Daoy (cell line): ENCODE measurements at places on chromosomes 6 and 20. TPM values are rescaled to one million over a fixed set of nuclear protein-coding genes. Genes with fewer than 3 reads are reported as not detected.

DNA sequence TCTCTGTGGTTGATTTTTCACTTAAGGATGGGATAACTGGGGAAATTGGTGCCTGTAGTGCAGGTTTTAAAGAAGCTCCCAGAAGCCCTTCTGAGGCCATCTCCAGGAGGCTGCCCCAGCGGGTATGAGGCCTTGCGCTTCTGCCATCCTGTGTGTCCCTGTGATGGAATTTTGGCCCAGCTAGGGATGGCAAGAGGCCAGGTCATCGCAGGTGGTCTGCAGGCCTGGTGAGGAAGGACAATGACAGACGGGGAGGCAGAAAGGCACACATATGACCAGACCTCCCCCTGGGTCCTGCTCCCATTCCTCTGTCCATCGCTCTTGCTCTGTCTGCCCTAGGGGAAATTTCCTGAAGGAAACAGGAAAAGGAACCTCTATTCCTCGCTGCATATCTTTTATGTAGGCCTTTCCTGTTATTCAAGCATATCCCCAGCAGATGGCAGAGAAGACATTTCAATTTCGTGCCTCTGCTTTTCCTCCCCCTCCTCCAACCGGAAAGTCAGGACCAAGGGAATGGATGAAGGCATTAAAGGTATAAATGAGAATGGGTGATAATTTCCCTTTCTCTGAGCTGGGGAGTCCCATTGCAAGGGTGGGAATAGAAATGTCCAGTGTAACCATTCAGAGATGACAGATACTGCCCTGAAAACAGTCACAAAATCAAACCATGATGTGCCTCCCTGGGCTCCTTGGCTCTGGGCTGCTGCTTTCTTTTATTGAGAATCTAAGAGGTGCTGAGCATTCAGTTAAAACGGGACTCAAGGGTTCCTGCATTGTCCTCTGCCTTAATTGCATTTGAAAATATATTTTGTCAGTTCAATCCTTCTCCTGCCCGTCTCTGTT lies 17.6 kb upstream of the HLA-F start:
- DNase-seq, result peak; percentile 66

DNA sequence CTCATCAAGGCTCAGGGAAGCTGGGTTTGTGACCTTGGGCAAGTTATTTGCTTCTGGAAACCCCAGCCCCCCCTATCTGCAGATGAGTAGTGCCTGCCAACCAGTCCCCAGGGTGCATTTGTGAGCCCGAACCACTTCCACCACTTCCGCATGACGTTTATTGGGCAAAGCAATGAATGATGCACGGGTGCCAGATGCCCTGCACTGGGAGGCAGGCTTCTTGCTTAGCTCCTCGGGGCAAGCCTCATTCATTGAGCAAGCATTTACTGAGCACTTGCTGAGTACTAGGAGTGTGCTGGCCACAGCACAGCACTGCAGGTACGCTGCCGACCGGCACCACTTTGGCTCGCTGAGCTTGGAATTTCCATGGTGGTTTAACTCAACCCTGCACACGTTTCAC lies 60.2 kb downstream of the GNAS-AS1 start:
- peak; percentile 65 for DNase-seq

DNA sequence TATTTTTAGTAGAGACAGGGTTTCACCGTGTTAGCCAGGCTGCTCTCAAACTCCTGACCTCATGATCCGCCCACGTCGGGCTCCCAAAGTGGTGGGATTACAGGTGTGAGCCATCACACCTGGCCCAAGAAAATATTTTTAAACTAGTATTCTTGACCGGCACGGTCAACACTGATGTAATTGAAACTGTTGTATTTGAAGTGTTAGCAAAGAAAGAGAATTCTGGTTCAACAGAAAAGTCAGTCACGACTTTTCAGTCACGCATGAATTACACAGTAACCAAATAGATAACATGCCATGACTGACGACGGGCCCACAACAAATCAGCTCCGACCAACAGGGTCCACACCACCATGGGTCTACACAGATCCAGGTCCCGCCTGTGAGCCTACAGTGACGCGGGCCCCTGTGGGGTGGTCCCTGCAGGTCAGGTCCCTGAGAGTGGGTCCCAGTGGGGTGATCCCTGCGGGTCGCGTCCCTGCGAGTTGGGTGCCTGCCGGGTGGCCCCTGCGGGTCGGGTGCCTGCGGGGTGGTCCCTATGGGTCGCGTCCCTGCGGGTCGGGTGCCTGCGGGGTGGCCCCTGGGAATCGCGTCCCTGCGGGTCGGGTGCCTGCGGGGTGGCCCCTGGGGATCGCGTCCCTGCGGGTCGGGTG lies 1.0 kb downstream of the GMEB2 start:
- DNase-seq, result peak; percentile 30

DNA sequence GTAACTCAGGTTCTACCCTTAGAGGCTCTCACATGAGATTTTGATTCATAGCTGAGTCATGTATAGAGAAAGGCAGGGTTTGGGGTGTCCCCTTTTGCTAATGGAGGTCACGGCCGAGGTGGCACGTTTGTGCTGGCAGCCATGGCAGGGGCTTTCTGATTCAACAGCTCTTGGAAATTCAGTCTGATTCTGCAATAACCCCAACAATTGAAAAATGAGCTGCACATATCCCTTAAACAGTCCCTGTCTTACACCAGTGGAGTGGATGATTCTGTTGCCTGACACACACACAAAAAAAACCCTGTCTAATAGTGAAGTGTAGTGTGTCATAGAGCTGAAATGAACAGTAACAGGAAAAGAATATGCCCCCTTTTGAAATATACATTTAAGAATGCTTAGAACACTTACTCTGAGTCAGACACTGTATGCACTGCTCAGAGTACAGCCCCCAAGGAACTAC lies 40.4 kb upstream of the ARG1 start:
- DNase-seq, result no peak

DNA sequence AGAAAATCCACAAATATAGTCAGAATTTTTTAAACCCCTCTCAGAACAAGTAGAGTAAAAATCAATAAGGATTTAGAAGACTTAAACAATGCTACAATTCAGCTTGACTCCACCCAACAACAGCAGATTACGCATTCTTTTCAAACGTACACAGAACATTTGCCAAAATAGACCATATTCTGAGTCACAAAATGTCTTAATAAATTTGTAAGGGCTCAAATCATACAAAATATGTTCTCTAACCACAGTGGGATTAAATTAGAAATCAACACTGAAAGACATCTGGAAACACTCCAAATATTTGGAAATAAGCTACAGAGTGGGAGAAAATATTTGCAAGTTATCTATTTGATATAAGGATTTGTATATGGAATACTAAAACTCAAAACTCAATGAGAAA lies 164.2 kb upstream of the AKAP12 start:
- no peak for DNase-seq

DNA sequence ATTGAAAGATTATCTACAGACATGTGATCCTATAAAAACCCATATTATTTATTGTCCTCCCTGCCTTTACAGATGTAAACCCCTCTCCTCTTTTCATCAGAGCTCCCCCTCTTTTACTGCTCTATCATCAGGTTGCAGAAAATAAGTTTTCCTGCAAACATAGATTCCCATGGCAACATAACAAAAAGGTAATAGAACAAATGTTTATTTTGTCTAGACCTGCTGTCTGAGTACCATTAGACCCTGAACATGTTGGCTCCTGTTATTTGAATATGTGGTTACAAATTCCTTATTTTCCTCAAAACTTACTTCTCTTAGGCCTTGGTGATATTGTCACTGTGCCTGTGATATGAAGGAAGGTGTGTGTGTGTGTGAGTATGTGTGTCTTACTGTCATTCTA lies 11.5 kb downstream of the MAPK14 start:
- DNase-seq, result no peak

DNA sequence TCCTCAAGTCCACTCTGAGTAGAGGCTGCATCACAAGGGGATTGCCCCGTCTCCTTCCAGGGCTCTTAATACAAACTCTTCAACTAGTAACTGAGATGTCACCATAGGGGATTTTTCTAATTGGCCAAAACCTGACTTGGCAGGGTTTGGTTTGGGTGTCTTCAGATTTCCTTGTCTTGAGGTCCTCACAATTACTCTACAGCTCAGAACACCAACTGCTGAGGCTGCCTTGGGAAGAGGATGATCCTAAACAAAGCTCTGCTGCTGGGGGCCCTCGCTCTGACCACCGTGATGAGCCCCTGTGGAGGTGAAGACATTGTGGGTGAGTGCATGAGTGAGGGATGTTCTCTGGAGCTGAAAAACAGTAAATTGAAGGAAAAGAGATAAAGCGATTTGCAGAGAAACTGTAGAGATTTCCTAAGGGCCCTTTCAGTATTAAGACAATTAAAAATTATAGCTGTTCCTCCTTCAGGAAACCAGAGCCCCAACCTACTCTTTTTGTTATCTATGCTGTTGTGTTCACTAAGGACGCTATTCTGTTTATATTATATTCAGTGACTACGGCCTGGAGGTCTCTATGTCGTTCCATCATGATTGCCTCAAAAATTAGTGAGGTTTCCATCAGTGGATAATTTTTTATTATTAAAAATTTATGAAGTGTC lies at the start of gene HLA-DQA1:
Gene HLA-DQA1 (plus strand): TSS at position 188 of the 662 bp plus-strand sequence. CDS start 53 bp downstream, at position 241.
- peak; percentile 35 for DNase-seq

GRCh38 chr6:19394687-19395086 lies 442.5 kb upstream of the ID4 start:
- DNase-seq, result no peak

DNA sequence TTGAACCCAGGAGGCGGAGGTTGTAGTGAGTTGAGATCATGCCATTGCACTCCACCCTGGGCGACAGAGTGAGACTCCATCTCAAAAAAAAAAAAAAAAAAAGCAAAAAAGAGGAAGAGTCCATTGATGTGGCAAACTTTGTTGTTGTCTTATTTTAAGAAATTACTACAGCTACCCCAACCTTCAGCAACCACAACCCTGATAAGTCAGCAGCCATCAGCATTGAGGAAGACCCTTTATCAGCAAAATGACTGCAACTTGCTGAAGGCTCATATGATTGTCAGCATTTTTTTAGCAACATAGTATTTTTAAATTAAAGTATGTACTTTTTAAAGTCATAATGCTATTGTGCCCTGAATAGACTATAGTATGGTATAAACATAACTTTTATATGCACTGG lies 48.8 kb downstream of the ZFP64 start:
- DNase-seq, result no peak

DNA sequence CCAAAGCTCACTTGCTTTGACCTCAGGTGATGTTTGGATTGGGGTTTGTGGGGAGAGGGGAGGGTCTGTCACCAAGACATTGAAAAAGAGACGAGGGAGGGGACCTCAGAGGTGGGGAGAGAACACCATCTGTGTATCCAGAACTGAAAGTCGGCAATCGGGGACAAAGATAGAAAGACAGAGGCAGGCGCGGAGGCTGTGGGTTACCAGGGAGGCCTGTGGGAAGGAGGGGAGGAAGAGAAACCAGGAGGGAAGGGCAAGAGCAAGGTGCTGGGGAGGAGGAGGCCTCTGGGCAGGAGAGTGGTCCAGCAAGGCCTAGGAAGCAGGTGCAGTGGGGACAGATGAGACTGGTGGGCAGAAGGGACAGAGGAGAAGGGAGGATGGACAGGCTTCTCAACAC lies 211.2 kb downstream of the CDC5L start:
- DNase-seq, result no peak

DNA sequence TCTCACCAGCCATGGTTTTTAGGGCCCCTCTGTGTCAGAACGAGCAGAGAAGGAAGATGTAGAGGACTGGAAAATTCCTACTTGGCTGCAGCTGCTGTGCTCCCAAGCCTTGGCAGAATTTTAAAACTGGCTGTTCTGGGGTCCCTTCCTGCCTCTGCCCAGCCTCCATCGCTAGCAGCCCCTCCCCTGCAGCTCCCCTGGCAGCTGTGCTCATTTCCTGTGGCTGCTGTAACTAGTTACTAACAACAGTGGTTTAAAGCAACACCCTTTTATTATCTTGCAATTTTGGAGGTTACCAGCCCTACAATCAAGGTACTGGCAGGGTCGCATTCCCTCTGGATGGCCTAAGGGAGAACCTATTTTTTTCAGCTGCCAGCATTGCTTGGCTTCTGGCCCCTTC lies 3.7 kb upstream of the CST11 start:
- DNase-seq, result no peak

DNA sequence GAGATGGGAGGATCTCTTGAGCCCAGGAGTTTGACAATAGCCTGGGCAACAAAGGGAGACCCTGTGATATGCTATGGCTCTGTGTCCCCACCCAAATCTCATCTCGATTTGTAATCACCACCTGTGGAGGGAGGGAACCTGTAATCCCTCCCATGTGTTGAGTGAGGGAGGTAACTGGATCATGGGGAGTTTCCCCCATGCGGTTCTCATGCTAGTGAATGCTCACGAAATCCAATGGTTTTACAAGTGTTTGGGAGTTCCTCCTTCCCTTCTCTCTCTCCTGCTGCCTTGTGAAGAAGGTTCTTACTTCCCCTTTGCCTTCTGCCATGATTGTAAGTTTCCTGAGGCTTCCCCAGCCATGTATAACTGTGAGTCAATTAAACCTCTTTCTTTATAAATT lies 3.4 kb downstream of the NUDT3 start:
- DNase-seq, result no peak

DNA sequence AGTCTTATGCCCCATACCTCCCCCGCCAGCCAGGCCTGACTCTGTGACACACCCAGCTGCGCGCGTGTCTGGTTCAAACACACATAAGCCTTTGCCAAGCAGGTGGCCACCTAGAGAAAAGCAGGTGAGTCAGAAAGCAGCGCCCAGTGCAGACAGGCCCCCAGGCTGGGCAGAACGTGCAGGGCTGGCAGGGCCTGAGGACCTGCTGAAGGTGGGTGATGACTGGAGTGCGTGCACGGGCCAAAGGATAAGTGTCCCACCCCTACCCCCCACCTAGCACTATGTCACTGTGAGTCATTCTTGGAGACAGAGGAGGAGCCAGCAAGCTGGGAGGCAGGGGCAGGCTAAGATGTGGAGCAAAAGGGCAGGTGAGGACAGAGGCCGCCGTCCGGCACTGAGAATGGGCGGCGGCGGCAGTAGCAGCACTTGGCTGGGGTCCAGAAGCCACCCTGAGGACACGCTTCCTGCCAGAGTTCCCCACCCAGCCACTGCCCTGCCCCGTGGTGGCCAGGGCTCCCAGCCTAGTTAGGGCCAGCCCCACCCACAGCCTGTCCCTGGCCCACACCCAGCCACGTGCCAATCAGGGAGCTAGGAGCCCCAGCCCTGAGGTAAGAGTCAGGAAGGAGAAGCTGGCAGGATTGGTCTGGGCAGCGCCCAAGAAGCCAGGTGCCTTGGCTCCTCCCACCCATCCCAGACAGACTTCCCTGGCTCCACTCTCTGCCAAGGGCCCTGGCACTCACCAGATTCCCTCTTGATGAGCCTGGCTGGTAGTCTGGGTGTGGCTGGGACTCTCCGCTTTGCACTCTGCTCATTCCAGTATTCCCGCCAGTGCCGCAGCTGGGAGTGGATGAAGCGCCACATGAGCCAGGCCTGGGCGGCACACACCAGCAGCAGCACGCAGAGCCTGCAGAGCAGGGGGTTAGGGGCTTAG lies 72.7 kb downstream of the TRAM2 start:
- peak; percentile 99 for DNase-seq

The GDAP1L1 gene
- total RNA-seq, result 0.29 TPM in 1 of 2 replicates, not detected in the other

The SLC17A1 gene
- total RNA-seq, result not detected in 2 replicates

The OR2J3 gene
- total RNA-seq, result not detected in 2 replicates

The CLDN20 gene
- 0.54 TPM in 1 of 2 replicates, not detected in the other for total RNA-seq

The RNF182 gene
- 4.7 and 8.7 TPM in 2 replicates for total RNA-seq

The TDRD6 gene
- total RNA-seq, result not detected in 2 replicates

The EDEM2 gene
- total RNA-seq, result 22.7 and 25.9 TPM in 2 replicates

The PAK5 gene
- total RNA-seq, result 0.46 TPM in 1 of 2 replicates, not detected in the other
